T-helper 22 cell (primary cell): ENCODE measurements at places on chromosomes 13 and 19.

DNA sequence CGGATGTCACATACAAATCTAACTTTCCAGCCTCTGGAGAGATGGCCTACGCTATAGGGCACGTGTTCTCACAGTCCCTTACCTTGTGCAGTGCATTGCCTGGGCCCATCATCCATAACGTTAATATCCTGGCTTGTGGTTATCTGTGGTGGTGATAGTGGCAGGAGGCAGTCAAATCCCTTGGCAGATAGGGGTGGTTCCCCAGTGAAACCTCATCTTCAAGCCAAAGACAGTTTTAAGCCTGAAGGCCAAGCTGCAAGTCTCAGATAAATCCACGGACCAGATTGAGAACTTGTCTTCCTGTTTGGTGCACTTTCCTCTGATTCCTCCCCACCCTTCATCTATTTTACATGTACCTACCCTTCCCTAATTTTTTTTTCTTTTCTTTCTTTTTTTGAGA, 4.3 kb upstream of the FBXO17 start:
- DNase-seq, result no peak

DNA sequence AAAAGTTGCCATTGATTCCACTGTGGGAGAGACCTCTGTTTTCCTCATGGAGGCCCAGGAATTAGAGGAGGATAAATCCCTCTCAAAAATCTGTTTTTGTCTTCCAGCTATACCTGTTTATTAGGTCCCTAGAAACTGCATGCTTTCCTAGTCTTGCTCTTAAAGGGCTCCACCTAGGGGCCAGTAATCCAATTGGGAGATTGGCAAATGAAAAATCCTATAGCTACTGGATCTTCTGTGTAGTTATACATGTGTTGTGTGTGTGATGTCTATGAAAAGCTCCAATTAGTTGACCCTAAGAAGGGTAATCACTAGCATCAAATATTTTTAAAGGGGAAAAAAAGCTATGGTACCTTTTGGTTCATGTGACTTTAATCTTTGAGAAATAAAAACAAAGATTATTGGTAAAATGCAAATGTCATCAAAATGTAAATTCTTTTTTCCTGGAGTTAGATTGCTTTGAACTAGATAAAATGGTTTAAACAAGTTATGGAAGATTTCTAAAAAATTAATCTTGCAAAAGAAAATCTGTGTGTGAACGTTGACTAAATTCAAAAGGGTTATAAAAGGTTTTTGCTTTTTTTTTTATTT, 63.4 kb upstream of the C1QTNF9B start:
- no peak for DNase-seq

GRCh38 chr13:75318138-75318833, 163.7 kb downstream of the TBC1D4 start:
- no peak for DNase-seq

GRCh38 chr13:32409001-32409313, 19.0 kb downstream of the N4BP2L1 start:
- no peak for DNase-seq

GRCh38 chr19:55619286-55619685, 5.1 kb downstream of the ZNF784 start:
- no peak for DNase-seq

GRCh38 chr13:28621449-28621848, 37.5 kb upstream of the POMP start:
- no peak for DNase-seq

DNA sequence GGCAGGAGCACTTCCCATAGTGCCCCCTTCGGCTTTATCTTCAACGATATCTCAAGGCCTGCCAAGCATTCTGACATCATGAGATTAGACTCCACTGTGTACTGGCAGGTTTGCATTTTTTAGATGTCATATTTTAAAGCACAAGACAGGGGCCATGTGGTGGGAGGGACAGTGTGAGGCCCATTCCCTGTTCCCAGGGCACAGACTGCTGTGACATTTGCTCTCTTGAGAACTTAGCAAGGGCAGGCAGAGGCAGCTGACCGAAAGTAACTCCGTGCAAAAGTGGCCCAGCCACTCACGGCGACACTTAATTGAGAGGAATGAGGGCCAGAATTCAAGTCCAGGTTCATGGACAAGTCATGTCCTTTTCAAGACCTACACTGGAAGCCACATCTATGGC, 201.8 kb downstream of the COL4A1 start:
- no peak for DNase-seq

- DNase-seq, result no peak
Observed at GRCh38 chr13:36352350-36352749, 6.2 kb upstream of the SPART start.

DNA sequence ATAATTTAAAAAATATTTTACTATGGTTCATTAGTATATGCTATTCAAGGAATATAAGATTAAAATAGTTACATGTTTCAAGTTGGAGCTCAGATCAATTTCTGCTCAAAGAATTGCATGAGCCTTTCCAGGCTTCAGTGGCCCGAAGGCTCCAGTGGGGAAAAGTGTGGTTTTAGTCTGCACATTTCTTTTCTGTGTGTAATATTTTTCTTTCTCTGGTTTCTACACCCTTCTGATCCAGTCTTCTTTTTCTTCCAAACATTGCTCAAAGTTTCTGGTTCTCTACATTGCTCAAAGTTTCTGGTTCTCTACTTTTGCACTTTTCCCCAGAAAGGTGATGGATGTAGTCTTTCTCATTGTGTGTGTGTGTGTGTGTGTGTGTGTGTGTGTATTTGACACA, 64.7 kb upstream of the OXGR1 start:
- DNase-seq, result no peak

DNA sequence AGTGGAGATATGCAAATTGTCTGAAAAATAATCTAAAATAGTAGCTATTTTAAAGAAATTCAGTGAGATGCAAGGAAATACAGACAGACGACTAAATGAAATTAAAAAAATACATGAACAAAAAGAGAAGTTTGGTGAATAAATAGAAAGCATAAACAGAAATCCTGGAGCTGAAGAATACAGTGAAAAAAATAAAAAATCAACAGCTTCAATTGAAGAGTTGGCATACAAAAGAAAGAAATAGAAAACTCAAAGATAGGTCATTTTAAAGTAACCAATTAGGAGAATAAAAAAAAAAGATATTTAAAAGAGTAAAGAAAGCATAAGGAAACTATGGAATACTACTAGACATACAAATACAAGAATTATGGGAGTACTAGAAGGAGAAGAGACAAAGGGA, 2191.5 kb upstream of the PCDH20 start:
- no peak for DNase-seq

DNA sequence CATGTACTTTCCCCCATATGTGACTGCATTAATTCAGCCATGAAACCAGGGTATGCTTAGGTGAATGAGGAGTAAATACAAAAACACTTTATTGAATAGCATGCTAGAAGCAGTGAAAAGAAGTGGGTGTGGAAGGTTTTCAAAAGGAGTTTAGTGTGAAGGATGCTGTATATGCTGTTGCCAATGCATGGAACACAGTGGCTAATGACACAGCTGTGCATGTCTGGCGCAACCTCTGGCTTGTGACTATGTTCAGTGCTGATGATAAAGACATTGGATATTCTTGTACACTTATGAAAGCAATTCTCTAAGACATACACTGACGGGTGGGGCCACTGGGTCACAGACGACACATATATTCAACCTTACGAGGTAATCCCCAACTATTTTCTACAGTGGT, 55.2 kb downstream of the SOX21 start:
- no peak for DNase-seq
